Mesothelial cell of epicardium (in vitro differentiated cells): ENCODE measurements at places on chromosomes 6 and 20. TPM values are rescaled to one million over a fixed set of nuclear protein-coding genes. Genes with fewer than 3 reads are reported as not detected.

DNA sequence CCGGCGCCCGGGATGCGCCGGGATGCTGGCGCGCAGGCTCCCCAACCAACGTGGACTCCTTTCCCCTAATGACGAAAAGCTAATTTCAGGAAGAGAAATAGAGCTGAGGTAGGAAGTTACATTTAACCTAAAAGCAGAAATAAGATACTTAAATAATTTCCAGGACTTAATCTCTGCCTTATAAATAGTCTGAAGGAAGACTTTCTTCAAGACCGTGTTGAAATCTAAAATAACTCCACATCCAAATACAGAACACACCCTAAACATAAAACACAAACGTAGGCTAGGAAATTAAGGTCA is 1.3 kb downstream of the ASF1A start:
- no peak for DNase-seq

The SLC22A2 gene
- 0.07 TPM in 1 of 3 replicates, not detected in the others for total RNA-seq

DNA sequence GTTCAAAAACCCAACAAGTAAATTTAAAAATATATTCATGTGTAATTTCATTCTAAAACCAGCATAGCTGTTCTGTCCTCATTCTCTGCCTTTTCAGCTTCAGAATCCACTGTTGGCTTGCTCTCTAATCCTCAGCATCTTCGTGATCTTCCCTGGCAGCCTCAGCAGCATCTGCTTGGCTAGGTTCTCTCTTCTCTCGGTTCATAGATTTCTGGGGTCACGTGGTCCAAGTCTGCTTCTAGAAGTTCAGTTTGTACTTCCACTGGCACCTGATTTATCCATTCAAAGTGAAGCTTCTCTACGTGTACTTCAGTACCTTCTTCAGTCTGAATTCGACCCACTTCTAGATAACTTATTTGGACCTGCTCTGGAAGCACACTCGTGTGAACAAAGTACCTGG is 245.7 kb downstream of the EPM2A start:
- DNase-seq: no peak

DNA sequence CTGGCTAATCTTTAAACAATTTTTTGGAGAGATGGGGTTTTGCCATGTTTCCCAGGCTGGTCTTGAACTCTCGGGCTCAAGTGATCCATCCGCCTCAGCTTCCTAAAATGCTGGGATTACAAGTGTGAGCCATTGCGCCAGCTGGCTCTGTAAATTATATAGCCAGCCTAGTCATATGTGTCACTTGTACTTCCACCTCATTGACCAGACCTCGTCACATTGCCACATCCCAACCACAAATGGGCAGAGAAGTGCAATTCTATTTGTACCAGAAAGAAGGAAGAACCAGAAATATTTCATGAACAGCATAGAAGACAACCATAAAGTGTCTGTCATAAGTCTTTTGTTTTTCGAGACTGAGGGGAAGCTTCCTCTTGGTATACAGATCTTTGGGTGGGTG is 304.9 kb upstream of the RNF24 start:
- no peak for DNase-seq

- DNase-seq: no peak
Measured at GRCh38 chr6:142412658-142413057, 110.9 kb downstream of the ADGRG6 start.

GRCh38 chr6:85058806-85059205 is 294.4 kb upstream of the TBX18 start:
- no peak for DNase-seq

The OXT gene
- total RNA-seq: not detected in 3 replicates

GRCh38 chr6:133207754-133208153 is 33.4 kb upstream of the EYA4 start:
- DNase-seq: no peak

DNA sequence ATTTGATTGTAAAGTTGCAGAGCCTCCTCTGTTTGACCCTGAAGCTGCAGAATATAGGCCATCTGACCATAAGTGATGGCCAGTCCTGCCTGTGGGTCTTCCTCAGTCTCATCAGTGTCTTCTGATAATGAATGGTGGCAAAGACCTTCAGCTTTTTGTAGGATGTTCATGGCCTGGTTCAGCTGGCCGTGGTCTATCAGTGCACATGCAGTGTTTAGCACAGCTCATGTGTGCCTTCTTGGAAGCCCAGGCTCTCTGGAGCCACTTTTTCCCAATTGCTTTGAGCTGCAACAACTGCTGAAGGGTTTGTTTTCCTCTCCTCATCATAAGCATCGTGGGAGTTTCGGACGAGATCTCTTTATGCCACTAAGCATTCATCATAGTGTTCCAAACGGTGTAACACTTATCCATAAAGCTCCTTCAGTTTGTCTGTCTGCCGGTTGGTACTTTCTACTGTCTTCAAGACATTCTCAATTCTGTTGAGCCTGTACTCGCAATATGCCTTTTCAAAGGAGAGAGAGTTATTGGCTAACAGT is 70.1 kb upstream of the TULP4 start:
- no peak for DNase-seq

- no peak for DNase-seq
Measured at GRCh38 chr20:39259010-39259803, 297.1 kb downstream of the DHX35 start.

The SAMD3 gene
- total RNA-seq: 0.38 to 0.49 TPM (median 0.47 TPM) in 3 replicates

DNA sequence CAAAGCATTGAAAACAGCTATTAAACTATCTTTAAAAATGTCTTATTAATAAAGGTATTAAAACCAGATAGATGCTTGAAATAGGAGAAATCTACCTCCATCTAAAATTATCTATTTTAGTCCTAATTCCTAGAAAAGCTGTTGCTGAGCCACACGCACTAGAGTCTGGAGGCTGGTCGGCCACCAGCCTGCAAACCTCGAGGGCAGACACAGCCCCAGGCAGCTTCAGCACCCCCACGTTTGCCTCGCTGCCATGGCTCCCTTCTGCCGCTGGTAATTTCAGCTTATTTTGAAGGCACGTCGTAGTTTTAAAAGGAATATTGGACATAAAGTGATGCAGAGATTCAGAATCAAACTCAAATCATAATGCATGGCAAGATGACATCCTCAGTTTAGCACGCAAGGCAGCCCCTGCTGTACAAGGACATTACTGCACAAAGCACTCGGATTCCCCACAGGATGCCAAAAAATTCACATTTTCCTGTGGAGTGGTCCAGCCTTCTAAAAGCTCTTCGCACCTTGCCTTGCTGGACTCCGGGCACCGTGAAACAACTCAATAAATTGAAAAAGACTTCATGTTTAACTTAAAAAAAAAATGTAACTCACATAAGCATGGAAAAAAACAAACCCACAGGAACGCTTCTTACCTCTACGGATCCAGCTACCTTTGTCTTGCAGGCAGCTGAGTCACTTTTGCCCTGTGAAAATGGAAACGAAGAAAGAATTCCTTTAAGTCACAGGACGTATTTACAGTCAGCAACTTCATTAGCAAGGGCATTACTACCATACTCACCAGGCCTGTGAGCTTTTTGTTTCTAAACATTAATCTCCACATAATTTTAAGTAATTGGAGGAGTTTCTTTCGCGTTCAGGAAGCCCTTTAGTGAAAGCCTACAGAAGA is 143.4 kb upstream of the RPS6KA2 start:
- DNase-seq: peak; percentile 34

The ATAT1 gene
- total RNA-seq: 51.0 to 57.0 TPM (median 51.2 TPM) in 3 replicates

DNA sequence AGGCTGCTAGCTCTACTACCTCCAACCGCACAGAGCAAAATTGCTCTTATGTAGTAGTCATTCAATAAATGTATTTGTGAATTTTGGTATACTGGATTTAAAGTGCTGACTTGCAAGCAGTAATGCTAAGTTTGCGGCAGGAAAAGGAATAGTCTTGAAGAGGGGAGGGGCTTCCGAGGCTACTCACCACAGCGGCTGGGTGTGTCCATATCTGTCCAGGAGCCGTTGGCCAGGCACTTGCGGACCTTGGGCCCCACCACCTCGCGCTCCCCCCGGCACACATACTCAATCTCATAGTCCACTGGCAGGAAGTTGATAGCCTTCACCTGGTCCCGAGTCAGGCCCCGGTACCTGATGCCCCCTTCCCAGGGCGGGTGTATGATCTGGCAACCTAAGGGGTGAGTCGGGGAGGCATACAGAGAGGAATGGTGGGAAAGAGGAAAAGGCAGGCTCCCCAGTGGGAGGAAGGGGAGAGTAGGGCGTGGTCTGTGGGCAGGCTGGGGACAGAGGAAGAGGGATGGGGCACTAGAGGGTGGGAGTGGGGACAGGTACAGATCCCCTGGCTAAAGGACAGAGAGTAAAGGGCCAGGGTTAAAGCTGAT is 1.7 kb downstream of the GABBR1 start:
- DNase-seq: no peak

- DNase-seq: no peak
Measured at GRCh38 chr6:141657812-141658211, 474.9 kb upstream of the GJE1 start.

The GSTA5 gene
- not detected in 3 replicates for total RNA-seq

The HLA-DOB gene
- total RNA-seq: 0.35 to 0.52 TPM (median 0.45 TPM) in 3 replicates

DNA sequence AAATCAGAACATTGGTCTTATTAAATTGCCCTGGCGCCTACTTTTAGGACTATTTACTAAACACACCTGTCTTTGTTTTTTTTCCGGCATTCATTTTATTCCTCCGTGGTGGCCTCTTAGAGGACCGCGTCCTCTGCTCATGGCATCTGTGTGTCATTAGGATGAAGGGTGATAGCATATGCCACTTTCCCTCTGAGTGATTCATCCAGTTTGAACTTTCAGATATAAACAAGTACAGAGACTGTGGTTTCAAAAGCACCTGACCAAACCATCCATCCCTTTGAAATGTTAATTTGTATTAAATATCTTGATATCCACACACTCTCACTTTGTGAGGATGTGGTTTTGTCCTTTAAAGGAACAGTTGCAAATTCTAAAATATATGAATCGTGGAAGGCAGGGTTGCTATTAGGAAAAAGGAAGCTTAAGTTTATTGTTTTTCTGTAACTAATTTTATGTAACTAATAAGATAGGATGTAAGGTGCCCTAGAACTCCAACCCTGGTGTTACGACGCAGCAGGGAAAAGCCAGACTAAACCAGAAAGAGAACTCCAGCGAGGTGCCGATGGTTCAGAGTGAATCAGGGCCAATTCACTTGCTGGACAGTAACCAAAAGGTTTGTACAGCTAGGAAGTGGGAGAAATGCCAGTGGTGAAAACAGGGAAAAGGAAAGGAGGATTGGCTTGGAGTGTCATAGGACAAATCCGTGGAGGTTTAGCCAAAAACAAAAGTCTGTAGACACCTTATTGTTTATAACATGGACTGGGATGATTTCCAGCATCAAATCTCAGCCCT is 98.7 kb downstream of the SHLD1 start:
- no peak for DNase-seq

The NKX2-2 gene
- total RNA-seq: not detected in 3 replicates

The CALHM4 gene
- not detected in 3 replicates for total RNA-seq
